Sigmoid colon (tissue), 7 donors: ENCODE measurements at places on chromosomes 16 and 17. TPM values are rescaled to one million over a fixed set of nuclear protein-coding genes. Genes with fewer than 3 reads are reported as not detected.

- DNase-seq, result no peak
Observed at GRCh38 chr17:28878981-28879380, 18.6 kb downstream of the FLOT2 start.

The NPB gene
- 1.8 TPM for total RNA-seq

DNA sequence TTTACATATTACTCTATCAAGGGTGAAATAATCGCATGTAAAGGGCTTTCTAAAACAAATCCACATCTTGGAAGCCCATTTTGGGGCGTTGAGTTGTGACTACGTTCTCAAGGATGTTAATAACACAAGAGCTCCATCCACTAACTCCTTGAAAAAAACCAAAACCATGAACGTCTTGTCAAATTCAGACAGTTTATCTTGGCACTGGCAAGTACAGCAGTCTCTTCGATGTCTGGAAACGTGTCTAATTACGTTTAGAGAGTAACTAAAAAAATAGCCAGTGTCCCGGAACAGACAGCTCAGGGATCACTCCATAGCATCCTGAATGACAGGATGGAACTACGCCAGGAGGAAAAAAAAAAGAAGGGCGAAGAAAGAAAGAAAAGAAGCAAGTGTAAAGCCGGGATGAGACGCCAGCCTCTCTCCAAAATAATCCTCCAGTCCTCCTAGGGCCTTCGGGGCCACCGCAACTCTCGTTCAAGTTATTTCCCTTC is 954 bp downstream of the MYO1D start:
- no peak for DNase-seq

The ASB16 gene
- total RNA-seq, result 0.82 TPM

GRCh38 chr16:81442916-81443687 is 1.5 kb upstream of the CMIP start:
- no peak for DNase-seq

GRCh38 chr16:26987597-26988010 is 79.1 kb upstream of the C16orf82 start:
- DNase-seq, result no peak

- no peak for DNase-seq
Observed at GRCh38 chr16:76654088-76654820, 377.1 kb downstream of the CNTNAP4 start.

DNA sequence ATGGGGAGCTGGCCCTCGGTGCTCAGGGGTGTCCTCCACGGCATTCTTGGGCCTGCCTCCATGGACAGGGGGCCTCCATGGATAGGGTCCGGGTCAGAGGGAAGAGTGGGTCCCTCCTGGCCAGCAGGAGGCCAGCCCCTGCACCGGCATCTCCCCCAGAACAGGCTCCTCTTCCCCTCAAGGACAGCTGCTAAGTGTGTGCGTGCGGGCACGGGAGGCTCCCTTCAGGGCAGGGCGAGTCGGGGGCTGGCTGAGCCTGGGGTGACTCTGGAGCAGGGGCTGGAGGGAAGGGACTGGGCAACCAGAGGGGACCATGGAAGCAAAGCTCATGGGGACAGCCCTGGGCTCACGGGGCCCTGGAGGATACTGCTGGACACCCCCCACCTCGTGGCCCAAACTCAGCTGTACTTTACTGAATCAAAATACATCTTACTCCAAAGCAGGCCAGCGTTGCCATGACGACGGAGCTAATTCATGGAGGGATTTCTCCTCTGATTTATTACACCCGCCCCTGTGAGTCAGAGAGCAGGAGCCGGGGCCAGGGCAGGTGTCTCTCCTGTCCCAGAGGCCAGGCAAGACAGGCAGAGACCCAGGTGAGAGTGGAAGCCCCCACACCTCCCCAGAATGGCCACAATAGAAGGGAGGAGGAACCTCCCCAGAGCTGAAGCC is 2.1 kb downstream of the CASKIN1 start:
- DNase-seq, result no peak

- DNase-seq, result no peak
Observed at GRCh38 chr16:945271-946047, 25.3 kb downstream of the LMF1 start.

DNA sequence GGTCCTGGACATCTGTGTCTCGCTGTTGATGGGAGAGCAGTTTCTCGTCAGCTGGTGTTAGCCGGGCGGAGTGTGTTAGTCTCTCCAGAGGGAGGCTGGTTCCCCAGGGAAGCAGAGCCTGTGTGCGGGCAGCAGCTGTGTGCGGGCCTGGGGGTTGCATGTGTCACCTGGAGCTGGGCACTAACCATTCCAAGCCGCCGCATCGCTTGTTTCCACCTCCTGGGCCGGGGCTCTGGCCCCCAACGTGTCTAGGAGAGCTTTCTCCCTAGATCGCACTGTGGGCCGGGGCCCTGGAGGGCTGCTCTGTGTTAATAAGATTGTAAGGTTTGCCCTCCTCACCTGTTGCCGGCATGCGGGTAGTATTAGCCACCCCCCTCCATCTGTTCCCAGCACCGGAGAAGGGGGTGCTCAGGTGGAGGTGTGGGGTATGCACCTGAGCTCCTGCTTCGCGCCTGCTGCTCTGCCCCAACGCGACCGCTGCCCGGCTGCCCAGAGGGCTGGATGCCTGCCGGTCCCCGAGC is 17.9 kb downstream of the GAA start:
- peak; percentile 53 for DNase-seq

- DNase-seq, result no peak
Observed at GRCh38 chr17:9817086-9817485, 4.8 kb downstream of the GSG1L2 start.

GRCh38 chr16:67760206-67760955 is 41.3 kb upstream of the GFOD2 start:
- no peak for DNase-seq

DNA sequence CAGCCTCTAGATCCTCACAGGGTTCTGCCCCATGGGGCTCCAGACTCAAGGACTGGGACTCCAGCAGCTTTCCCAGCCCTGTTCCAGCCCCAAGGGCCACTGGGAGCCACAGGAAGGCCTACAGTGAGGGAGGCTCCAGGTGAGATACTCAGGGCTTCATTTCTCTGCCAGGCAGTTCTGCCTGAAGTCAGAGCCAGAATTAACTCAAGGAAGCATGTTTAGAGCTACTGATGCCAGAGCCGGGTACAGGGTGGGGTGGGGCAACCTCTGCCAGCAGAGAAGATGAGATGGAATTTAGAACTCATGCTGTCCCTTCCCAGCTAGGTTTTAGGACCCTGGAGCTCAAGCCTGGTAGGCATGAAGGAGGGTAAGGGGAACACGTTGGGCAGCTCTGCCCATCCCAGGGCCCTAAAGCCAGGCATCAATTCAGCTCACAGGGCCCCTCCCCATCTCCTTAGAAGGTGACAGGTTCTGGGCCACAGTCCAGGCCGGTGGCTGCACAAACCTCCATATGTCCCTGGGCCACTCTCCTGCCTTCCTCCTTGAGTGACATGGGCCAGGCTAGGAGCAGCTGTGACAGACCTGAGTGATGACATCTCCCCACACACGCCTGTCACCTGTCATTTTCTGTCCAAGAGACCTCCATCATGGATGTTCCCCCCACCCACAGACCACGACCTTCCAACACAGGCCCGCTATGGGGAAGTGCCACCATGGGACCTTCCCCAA is 24.5 kb upstream of the SPPL2C start:
- no peak for DNase-seq

The GNG13 gene
- total RNA-seq, result not detected

- DNase-seq, result no peak
Observed at GRCh38 chr17:57965521-57966160, 10.4 kb upstream of the CUEDC1 start.

GRCh38 chr16:55408661-55409060 is 70.3 kb upstream of the MMP2 start:
- DNase-seq, result no peak

GRCh38 chr16:66902648-66903543 is 15.8 kb downstream of the CDH16 start:
- DNase-seq, result no peak

GRCh38 chr17:44314524-44314868 is 6.1 kb downstream of the RUNDC3A start:
- no peak for DNase-seq

DNA sequence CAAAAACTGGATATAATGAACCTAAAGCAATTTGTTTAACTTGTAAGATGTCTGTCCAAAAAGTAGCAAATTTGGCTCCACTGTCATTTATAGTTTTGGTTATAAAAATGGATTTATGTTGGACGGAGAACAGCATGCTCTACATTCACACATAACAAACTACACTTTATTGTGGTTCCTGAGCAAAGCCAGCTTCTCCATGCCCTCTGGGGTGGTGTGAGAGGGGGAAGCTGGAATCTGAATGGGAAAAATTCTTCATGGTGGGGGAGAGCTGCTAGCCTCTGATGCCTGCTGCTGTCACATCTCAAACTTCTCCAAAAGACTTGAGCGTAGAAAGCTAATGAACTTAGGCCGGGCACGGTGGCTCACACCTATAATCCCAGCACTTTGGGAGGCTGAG is 9.8 kb upstream of the METTL9 start:
- DNase-seq, result no peak

DNA sequence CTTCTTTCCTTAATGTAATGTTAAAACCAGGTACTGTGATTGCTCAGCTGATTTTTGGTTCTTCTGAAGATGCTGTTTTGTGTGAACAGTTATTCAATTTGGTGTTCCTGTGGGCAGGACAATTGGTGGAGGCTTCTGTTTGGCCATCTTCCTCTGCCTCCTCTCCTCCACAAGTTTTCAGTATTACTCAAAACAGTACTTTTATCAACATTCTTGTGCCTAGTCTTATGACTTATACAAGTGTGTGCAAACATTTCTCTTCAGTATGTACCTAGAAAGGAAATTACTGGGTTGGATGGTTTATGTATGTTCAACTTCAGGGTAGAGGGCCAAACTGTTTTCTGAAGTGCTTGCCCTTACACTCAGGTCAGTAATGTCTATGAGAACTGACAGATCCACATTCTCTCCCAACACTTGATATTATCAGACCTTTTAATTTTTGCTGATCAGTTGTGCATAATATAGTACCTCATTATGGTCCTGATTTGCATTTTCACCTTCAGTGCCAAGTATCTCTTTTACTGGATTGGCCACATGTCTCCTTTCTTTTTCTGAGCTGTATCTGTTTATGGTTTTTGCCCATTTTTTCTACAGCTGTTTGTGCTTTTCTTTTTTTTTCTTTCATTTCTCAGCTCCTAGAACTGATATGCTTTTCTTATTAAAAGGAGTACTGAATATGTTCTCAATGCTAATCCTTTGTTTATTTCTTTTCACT is 50.9 kb downstream of the ERCC4 start:
- no peak for DNase-seq

The KDM6B gene
- 11.6 TPM for total RNA-seq

DNA sequence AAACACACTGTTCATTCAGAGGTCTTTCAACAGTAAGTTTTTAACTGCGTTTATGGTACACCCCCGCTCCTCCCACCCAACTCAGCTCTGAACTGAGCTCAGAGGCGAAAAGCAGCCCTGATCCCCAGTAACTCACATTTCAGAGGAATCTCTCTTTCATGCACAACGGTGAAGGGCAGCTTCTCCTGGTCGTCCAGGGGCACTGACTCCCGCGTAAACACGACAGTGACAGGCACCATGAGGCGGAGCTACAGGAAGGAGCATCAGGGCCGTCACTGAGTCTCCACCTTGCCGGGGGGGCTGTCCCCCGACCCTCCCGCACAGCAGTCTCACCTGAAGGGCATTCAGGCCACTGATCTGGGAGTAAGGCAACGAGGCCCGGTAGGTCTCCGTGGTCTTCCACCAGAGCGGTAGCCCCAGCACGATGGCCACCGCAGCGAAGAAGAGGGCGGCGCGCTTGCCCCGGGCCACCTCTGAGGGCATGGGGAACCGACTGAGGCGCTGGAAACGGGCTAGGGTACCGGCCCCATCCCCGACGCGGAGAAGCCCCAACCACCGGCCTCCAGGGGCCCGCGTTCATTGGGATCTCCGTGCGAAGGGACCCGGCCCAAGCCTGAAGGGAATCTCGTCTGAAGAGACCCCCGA is 486 bp downstream of the PIGS start:
- peak; percentile 73 for DNase-seq

DNA sequence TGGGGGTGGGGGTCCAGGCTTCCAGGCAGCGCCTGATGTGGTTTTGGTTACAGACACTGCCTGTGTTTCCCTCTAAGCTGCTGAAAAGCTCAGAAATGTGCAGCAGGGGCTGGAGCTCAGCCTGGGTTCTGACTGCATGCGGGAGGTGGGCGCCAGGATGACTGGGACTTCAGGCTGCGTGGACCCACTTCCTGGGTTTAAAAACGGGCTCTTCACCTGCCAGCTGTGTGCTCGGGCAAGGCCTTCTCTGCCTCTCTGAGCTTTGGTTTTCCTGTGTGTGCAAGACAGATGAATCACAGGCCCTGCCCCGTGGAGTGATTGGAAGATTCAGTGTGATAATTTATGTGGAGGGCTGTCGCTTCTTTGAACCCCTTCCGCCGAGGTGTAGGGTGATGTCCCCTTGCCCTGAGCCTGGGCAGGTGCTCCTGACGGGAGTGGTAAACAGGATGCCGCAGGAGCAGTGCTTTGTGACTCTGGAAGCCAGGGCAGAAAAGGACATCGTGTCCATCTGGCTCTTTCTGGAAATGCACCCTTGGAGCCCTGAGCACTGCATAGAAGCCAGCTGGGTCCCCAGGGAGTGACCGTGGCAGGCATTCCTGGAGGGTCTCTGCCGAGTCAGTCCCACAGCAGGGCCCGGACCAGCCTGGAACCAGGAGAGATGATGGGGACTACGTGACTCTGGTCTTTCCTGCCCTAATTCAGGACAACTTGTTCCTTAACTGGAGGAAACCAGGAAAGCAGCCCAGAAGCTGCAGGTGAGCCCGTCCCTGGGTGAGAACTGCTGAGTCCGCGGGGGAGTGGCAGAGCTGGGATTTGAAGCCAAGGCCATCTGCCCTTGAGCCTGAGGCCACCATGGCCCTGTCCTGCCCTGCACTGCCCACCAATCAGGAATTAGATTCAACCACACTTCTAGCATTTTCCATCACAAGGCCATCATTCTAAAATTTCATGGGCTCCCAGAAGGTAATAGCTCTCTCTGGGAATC is 28.5 kb upstream of the SLC7A5 start:
- no peak for DNase-seq

GRCh38 chr17:67107171-67107570 is 62.8 kb downstream of the CACNG1 start:
- no peak for DNase-seq
